ENCODE measurements at places on chromosomes 11 and 22. TPM values are rescaled to one million over a fixed set of nuclear protein-coding genes. Genes with fewer than 3 reads are reported as not detected.

The INPP5J gene
- total RNA-seq = 0.21 TPM

The NEFH gene
- 0.72 TPM for total RNA-seq

The TSPO gene
- total RNA-seq = 781 TPM

The C11orf91 gene
- not detected for total RNA-seq

The PACSIN3 gene
- total RNA-seq = 49.2 TPM

The ZC3H7B gene
- 19.4 TPM for total RNA-seq

The OR51E2 gene
- under 0.01 TPM for total RNA-seq

The AMPD3 gene
- total RNA-seq = 8.2 TPM

The SMTNL1 gene
- total RNA-seq = not detected

The SPTBN2 gene
- 92.1 TPM for total RNA-seq

The DGAT2 gene
- total RNA-seq = 11.7 TPM

The ASPHD2 gene
- 4.8 TPM for total RNA-seq

Data from tracheal epithelial cell (primary cell).